ENCODE measurements at places on chromosomes 6 and 20.

DNA sequence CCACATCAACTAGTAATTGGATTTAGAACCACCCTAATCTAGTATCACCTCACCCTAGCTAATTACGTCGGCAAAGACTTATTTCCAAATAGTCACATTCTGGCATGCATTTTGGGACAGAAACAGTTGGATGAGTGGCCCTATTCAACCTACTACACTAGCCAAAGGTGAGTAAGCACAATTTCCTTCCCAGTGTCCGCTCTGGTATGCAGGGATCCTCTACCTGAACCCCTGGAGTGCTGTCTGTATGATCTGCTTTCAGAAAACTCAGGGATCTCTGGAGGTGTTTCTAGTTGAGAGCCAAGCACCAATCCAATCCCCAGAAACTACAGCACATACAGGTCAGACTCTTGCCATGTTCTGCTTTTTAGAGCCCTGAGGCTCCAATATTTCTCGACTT, 717.4 kb upstream of the MANEA start:
- no peak for DNase-seq

- DNase-seq: no peak
These were observed 688 bp downstream of the COMMD7 start for GRCh38 chr20:32742322-32743236.

DNA sequence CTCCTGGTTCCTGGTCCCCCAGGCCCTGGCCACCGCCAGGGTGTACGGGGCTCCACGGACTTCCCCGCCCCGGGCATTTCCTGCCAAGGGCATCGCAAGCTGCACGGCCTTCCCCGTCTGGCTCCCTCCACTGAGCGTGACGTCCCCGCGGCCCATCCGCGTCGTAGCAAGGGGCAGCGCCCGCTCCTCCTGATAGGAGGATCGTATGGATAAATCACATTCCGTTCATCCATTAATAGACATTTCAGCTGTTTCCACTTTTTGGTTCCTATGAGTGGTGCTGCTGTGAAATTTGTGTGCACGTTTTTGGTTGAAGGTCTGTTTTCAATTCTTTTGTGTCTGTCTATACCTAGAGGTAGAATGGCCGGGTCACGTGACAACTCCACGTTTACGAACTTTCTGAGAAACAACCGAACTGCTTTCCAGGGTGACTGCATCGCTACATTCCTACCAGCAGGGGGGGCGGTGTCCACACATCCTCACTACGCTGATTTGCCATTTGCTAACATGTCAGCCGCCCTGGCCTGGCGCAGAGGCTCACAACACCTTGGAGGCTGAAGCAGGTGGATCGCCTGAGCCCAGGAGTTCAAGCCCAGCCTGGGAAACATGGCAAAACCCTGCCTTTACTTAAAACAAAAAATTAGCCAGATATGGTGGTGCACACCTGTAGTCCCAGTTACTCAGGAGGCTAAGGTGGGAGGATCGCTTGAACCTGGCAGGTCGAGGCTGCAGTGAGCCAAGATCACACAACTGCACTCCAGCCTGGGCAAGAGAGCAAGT, 37.7 kb downstream of the KCNQ2 start:
- DNase-seq: no peak

GRCh38 chr6:135128268-135128914, 52.7 kb upstream of the MYB start:
- no peak for DNase-seq

DNA sequence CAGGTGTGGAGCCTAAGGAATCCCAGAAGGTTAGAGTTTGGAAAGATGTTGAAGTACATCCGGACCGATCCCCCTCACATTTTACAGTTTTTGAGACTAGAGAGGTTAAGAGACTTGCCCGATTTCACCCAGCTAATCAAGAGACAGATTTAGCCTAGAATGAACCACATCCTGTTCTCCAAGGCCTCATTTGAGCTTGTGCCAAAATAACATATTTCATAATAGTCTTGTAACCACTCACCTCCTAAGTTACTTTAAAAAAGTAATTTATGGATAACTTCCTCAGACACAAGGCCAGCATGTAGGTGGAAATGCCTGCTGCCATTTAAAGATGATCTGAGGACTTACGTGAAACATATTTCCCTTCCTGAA, 39.8 kb upstream of the ARHGAP18 start:
- no peak for DNase-seq

- no peak for DNase-seq
These were observed 66.8 kb upstream of the RPS6KA2 start for GRCh38 chr6:166693880-166694279.

DNA sequence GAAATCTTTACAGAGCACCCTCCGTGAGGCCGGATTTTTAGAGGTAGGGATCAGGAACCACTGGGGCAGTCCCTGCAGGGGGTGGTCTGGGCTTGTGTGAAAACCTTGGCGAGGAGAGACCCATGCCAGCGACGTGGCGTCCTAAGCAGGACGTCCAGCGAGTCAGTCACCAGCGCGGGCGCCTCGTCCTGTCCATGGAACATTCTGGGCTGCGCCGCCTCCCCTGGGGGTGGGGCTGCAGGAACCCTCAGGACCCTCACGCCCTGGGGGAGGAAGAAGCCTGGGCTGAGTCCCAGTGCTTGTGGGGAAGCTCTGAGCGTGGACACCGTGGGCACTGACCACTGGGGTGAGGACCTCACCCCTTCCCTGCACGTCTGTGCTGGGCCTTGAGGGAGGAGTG, 25.7 kb upstream of the DACT2 start:
- DNase-seq: no peak

GRCh38 chr20:2612073-2612472, 40.4 kb upstream of the NOP56 start:
- no peak for DNase-seq

DNA sequence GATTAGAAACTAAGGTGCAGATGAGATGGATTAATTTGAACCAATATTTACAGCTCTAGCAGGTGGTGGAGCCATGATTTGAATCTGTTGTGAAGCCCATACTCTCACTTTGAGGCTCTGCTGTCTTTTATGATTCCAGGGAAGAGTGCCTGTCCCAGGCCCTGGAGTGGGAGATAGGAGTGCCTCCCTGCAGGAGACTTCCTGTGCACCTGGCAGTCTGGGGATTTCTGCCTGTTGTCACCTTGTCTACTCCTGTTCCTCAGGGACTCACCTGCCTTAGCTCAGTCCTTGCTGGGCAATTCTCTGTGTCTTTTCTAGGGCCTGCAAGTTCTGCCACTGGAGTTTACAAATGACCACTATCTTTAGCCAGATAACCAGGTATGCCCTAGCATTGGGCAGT, 46.3 kb downstream of the SCAND1 start:
- DNase-seq: no peak

GRCh38 chr6:161064915-161065314, 73.3 kb downstream of the MAP3K4 start:
- DNase-seq: no peak

DNA sequence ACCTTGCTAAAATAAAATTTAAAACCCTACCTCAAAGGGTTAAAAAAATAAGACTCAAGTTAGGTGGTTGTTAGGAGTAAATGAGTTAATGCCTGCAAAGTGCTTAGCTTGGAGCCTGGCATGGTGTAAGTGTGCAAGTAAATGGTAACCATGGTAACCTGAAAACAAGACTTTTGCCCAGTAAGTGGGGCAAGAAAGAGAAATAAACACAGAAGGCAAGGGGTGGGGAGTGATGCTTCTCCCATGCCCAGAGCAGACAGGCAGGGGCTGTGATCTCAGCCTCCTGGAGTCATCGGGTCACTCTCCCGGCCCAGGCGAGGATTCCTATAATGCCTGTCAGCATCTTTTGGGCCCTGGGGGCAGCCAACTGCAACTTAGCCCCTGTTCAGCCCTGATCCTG, 59.2 kb upstream of the SLC32A1 start:
- DNase-seq: no peak

- DNase-seq: peak; percentile 29
These were observed 24.0 kb downstream of the MTFR2 start for GRCh38 chr6:136226027-136226673.
